ENCODE measurements at places on chromosomes 7 and 10.

- no peak for DNase-seq
Measured at GRCh38 chr10:48501787-48502771, 102.8 kb downstream of the ARHGAP22 start.

DNA sequence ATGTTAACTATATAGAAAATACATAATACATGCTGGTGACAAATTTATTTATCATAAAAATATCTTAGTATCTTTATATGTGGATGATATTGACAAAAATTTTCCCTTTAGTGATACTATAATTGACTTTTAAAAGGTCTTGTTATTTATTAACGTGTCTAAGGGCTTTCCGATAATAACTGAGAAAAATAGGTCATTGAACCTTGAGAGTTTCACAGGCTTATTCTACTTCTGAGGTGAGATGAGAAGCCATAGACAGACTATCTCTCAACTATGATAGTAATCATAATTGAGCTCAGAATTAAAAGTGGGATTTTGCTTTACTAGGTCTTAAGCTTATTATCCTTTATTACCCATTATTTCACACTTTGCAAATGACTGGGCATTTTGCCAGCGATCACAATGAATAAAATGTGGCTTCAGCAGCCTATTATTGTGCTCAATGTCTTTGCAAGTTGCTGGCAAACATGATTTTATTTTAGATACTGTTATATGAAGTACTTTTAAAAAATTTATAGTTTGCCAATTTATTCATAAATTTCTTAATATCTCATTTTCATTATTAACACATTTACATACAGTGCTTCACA is 574.5 kb downstream of the ZWINT start:
- no peak for DNase-seq

DNA sequence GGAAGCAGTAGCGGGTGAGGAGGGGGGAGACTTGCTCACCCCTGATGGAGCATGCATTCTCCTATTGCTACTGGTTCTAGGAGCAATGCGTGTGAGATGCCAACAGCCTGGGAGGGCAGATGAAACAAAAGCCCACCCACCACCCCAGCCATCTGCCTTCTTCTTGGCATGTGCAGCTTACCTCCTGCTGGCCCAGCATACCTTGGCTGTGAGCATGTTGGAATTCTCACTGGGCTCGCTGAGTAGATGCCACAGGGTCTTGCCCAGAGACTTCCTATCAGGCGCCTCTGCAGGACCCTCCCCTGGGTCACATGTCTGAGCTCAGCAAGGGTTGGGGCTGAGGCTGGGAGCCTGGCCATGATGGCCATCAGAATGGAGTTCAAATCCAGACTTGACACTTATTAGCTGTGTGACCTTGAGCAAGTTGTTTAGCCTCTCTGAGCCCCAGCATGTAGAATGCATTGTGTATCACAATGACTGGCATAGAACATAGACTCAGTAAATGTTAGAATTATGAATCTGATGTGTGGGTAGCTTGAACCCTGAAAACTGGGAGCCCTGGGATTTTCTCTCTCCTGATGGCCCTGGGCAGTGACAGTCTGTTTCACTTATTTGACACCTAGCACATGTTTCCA is 38.2 kb downstream of the CDH23 start:
- no peak for DNase-seq

- no peak for DNase-seq
Measured at GRCh38 chr10:8665322-8665721, 610.8 kb downstream of the GATA3 start.

GRCh38 chr7:23586159-23586558 is 11.0 kb upstream of the CCDC126 start:
- DNase-seq = no peak

GRCh38 chr10:96646751-96647166 is 59.9 kb upstream of the TM9SF3 start:
- no peak for DNase-seq

DNA sequence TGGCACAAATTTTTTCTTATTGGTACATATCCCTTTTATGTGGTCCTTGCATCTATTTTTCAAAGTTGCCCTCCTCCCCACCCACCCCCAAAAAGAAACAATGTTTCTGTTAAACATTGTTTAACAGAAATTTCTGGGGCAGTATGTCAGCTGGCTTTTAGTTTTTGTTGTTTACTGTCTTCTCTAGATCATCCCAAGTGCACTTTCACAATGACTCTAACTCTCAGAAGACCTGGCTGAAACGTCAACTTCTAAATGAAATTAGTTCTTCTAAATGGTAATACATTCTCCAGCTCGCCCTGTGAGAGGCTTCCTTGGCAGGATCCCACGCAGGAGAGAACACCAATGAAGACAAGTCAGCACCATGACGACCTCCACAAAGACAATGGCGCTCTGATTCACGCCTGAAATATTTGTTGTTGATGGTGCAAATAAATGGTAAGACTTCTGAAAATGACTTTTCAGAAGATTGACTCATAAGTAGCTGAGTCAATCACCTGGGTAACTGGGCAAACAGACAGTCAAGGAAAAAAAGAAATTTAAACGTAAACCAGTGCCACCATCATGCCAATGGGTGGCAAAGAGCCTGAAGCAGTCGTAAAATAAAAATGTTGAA is 293.7 kb downstream of the FZD1 start:
- no peak for DNase-seq

GRCh38 chr7:30975256-30975899 is 11.6 kb downstream of the GHRHR start:
- DNase-seq = no peak

GRCh38 chr10:129792141-129792540 is 171.9 kb downstream of the EBF3 start:
- DNase-seq = no peak

GRCh38 chr10:119609516-119609915 is 12.8 kb upstream of the TIAL1 start:
- no peak for DNase-seq

GRCh38 chr7:12670000-12670729 is 17.3 kb upstream of the ARL4A start:
- DNase-seq = no peak

DNA sequence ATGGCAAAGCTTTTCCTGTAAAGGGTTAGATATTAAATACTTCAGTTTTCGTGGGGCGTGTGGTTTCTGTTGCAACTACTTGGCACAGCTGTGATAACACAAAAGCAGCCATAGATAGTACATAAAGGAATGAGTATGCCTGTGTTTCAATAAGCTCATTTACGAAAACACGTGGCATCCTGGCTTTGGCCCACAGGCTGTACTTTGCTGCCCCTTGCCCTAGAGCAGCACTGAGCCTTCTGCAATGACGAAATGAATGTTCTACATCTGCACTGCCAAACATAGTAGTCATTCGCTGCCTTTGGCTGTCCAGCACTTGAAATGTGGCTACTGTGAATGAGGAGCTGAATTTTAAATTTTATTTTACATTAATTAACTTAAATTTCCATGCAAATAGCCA is 376.2 kb upstream of the TPK1 start:
- no peak for DNase-seq

- DNase-seq = no peak
Measured at GRCh38 chr7:780516-780915, 51.8 kb upstream of the SUN1 start.

DNA sequence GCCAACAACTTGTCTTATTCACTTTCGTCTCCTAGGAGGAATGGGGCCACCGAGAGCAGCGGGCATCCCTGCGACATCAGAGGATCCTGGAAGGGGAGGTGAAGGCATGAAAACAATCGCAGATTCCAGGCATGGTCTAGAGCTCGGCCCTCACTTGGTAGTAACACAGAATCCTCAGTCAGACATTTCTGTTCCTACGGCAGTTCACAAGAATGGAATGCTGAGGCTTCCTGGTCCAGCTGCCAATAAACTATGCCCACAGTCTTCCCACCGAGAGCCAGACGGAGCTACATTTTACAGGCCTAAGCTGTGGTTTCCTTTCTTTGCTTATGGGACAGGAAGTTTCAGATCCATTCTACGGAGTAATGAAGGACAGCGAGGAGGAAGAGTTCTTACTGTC is 75.8 kb downstream of the OR13A1 start:
- DNase-seq = no peak

- DNase-seq = no peak
Measured at GRCh38 chr10:63423494-63423893, 42.3 kb downstream of the JMJD1C start.

DNA sequence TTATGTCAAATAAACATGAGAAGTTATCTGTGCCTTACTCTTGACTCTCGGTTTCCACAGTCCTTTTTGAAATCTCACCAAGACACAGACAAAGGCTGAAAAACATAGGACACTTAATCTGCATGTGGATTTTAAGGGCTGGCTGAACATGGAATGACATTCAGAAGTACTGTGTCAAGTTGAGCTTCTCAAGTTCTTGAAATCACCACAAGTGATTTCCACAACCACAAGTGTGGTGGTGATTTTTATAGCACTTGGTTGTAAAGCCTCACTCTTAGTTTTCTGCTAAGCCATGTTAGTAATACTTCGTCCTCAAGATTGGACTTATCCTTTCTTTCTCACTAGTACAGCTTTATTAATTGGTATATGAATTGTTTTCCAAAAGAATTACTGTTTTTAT is 29.6 kb downstream of the FOXP2 start:
- DNase-seq = no peak

DNA sequence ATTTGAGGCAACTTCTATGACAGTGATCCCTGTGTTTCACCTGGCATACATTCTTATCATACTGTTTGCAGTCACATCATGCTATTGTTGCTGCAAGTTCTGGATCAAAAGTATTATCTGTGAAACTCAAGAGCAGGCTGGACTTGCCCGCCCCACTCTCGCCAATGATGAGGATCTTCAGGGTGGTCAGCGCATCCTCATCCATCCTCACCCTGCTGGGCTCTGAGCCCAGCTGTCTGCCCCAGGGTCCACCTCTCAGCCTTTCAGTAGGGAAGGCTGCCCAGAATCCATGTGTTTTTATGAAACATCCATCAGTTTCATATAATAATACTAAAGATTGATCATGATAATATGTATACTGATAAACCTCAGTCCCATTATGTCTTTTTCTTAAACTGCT is 55.4 kb upstream of the KIF5B start:
- no peak for DNase-seq
